ENCODE measurements at places on chromosomes 2 and 18.

DNA sequence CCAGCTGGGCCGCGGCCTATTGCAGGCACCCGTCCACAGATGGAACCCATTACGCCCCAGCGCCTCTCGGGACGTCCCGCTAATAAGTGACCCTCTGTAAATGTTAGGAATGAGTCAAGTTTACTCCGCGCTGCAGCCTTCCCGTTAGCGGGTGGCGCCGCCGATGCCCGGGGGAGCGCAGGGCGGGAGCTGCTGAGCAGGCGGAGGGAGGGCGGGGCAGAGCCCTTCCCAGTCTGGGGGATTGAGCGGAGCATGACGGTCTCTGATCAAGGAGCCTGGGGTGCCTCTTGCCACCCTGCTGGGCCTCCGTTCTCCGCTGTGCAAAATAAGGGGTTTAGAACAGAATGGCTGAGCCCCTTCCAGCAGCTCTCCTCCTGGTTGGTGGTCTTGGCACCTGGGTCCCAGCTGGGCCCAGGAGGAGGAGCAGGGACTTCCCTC is 10.5 kb downstream of the CROCC2 start:
- DNase-seq: peak; percentile 87

DNA sequence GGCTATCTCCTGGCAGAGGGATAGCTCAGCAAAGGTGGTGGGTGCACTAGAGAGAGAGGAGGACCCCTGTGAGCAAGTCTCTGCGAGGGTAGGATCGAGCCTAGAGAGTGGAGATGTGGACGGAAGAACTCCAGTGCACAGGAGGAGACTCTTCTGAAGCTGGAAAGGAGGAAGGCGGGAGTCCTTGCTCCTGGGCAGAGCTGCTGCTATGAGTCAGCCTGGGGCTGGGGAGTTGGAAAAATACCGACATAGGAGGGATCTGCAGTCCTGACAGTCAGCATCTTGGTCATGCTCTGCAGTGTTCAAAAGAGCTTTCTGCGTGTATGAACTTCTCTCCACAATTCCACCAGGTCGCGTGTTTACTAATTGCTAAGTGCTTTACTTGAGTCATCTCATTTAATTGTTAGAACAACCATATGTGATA is 233.8 kb downstream of the LDLRAD4 start:
- DNase-seq: no peak

DNA sequence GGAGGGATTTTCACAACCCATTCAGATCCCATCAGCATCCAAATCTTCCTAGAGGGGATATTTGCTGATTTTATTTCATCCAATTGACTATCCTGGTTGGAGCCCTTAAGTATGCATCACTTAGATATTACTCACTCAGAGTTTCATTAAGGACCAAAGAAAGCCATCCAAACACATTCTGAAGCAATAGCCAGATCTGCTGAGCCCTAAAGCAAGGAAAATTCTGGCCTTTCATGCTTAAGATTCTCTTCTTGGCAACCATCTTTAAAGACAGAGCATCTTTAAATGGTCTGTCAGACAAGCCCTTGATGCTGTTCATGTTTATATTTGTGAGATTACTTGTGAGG is 40.9 kb upstream of the C1D start:
- no peak for DNase-seq

GRCh38 chr18:63000839-63001238 is 285.5 kb downstream of the PHLPP1 start:
- no peak for DNase-seq

Measured in heart left ventricle (tissue), 16 donors.